ENCODE measurements at places on chromosomes 13 and 19. TPM values are rescaled to one million over a fixed set of nuclear protein-coding genes. Genes with fewer than 3 reads are reported as not detected.

GRCh38 chr13:46296115-46296822 is 84.5 kb downstream of the LRRC63 start:
- DNase-seq = no peak
- no peaks in the 10 kb centered on the region for H3K27me3 ChIP-seq
- H3K4me1 ChIP-seq = no peaks in the 10 kb centered on the region
- H3K36me3 ChIP-seq = no peaks in the 10 kb centered on the region
- no peak overlapping the region for H3K4me3 ChIP-seq
- no peak overlapping the region for H3K27ac ChIP-seq

GRCh38 chr13:49455007-49455398 is 10.9 kb downstream of the SETDB2 start:
- no peaks in the 10 kb centered on the region for H3K4me1 ChIP-seq
- H3K27me3 ChIP-seq = no peaks in the 10 kb centered on the region

The DPF1 gene
- total RNA-seq = 15.2 TPM

The ZIK1 gene
- total RNA-seq = 38.5 TPM

The SCEL gene
- not detected for total RNA-seq

DNA sequence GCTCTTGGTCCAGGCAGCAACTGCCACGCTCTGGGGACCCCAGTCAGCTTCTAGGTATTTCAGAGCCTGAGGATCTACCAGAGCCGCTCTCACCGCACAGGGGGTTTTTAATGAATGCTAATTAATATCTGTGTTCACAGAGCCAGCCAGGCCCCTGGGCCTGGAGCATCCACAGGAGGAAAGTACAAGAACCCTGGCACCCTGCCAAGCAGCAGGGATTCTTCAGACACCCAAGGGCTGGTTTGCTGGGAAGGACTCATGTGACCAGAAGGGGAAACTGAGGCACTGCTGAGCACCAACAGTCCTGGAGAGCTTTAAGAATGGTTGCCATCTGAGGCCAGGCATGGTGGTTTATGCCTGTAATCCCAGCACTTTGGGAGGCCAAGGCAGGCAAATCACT is 38.0 kb upstream of the ADGRE5 start:
- no peaks in the 10 kb centered on the region for H3K36me3 ChIP-seq
- no peaks in the 10 kb centered on the region for H3K4me1 ChIP-seq
- H3K4me3 ChIP-seq = no peak overlapping the region
- H3K27ac ChIP-seq = no peak overlapping the region

The KLK10 gene
- total RNA-seq = 4.5 TPM

The C1QTNF9 gene
- total RNA-seq = not detected

- no peak overlapping the region for H3K27ac ChIP-seq
- no peak for DNase-seq
- H3K4me1 ChIP-seq = no peaks in the 10 kb centered on the region
- H3K27me3 ChIP-seq = no peaks in the 10 kb centered on the region
Measured at GRCh38 chr13:31328549-31329235, 128.9 kb downstream of the B3GLCT start.

The CD33 gene
- total RNA-seq = not detected

GRCh38 chr13:72495681-72496080 is 231.7 kb downstream of the MZT1 start:
- DNase-seq = no peak
- H3K4me3 ChIP-seq = no peak overlapping the region
- H3K36me3 ChIP-seq = no peaks in the 10 kb centered on the region
- H3K4me1 ChIP-seq = no peaks in the 10 kb centered on the region

- no peaks in the 10 kb centered on the region for H3K27me3 ChIP-seq
- H3K4me1 ChIP-seq = no peaks in the 10 kb centered on the region
- H3K36me3 ChIP-seq = no peaks in the 10 kb centered on the region
- H3K27ac ChIP-seq = no peak overlapping the region
- no peak overlapping the region for H3K4me3 ChIP-seq
Measured at GRCh38 chr13:95354680-95355487, 53.6 kb upstream of the ABCC4 start.

The PALM gene
- 16.5 TPM for total RNA-seq

- H3K36me3 ChIP-seq = peaks cover 47% of the 10 kb centered on the region
- no peak for DNase-seq
- H3K4me3 ChIP-seq = no peak overlapping the region
- no peak overlapping the region for H3K27ac ChIP-seq
Measured at GRCh38 chr19:19653597-19654147, 9.8 kb downstream of the ATP13A1 start.

DNA sequence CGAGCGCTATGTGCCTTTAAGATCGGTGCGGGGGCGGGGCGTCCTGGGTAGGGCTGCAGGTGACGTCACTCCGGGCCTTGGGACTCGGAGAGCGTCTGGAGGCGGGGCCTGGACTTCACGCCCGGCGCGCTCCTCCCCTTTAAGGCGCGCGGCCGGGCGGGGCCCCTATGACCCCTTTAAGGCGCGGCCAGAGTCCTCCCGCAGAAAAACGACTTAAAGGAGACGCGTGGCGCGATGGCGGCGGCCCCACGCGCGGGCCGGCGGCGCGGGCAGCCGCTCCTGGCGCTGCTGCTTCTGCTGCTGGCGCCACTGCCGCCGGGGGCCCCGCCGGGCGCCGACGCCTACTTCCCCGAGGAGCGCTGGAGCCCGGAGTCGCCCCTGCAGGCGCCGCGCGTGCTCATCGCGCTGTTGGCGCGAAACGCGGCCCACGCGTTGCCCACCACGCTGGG is at the start of gene COLGALT1:
COLGALT1 (plus strand) TSS at position 170 of the 449 bp plus-strand sequence; CDS start at position 235, 65 bp downstream.
- peaks cover 7% of the 10 kb centered on the region for H3K4me1 ChIP-seq
- no peak within 1 kb of the TSS for H3K27ac ChIP-seq
- peak; percentile 80 for DNase-seq
- H3K27me3 ChIP-seq = peaks cover 5% of the 10 kb centered on the region

The GARIN5A gene
- 9.1 TPM for total RNA-seq

The PBX4 gene
- 3.4 TPM for total RNA-seq

DNA sequence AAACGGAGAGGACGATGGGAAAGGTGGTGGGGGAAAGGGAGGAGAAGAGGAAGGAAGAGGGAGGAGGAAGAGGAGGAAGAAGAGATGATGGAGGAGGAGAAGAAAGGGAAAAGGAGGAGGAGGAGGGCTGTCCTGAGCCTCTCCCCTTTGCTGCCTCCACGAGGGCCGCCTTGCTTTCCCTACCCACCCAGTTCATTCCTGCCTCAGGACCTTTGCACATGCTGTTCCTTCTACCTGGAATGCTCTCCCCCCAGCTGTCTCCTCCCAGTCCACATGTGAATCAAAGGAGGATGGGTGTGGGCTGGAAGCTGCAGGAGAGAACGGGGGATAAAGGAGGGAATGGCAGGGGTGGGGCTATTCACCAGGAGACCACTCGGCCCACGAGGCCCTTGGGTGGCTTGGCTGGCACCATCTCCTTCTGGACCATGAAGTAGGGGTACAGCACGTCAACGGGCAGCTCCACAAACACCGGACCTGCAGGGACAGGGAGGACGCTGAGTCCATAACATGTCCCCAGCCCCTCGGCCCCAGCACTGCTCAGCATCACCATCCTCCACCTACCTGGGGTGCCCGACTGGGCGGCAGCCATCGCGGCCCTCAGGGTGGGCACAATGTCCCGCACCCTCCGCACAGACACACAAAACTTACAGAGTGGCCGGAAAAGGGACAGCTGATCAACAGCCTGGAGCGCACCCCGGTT is 15.3 kb downstream of the SYDE1 start:
- H3K36me3 ChIP-seq = peaks cover 34% of the 10 kb centered on the region
- no peak for DNase-seq
- H3K27me3 ChIP-seq = no peaks in the 10 kb centered on the region
- no peak overlapping the region for H3K4me3 ChIP-seq
- H3K4me1 ChIP-seq = no peaks in the 10 kb centered on the region

DNA sequence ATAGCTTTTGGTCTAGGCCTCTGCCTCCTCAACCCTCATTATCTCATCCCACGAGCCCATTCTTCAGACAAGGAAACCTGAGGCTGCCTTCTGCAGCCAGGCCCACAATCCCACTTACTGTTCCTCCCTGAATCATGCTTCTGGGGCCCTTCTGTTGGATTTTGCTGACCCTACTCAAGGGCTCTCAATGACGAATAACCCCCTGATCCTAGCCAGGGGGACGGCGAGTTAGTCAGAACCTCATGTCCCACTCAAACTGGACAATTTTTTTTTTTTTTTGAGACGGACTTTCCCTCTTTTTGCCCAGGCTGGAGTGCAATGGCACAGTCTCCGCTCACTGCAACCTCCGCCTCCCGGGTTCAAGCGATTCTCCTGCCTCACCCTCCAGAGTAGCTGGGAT is 2.0 kb downstream of the CGB3 start:
- peaks cover 6% of the 10 kb centered on the region for H3K4me1 ChIP-seq
- no peak overlapping the region for H3K27ac ChIP-seq
- H3K4me3 ChIP-seq = no peak overlapping the region
- no peak for DNase-seq
- peaks cover 11% of the 10 kb centered on the region for H3K27me3 ChIP-seq

The ZNF835 gene
- total RNA-seq = 2.2 TPM

GRCh38 chr13:27110056-27110746 is 61.4 kb downstream of the USP12 start:
- no peak for DNase-seq
- H3K4me3 ChIP-seq = no peak overlapping the region
- H3K36me3 ChIP-seq = no peaks in the 10 kb centered on the region
- no peaks in the 10 kb centered on the region for H3K27me3 ChIP-seq

DNA sequence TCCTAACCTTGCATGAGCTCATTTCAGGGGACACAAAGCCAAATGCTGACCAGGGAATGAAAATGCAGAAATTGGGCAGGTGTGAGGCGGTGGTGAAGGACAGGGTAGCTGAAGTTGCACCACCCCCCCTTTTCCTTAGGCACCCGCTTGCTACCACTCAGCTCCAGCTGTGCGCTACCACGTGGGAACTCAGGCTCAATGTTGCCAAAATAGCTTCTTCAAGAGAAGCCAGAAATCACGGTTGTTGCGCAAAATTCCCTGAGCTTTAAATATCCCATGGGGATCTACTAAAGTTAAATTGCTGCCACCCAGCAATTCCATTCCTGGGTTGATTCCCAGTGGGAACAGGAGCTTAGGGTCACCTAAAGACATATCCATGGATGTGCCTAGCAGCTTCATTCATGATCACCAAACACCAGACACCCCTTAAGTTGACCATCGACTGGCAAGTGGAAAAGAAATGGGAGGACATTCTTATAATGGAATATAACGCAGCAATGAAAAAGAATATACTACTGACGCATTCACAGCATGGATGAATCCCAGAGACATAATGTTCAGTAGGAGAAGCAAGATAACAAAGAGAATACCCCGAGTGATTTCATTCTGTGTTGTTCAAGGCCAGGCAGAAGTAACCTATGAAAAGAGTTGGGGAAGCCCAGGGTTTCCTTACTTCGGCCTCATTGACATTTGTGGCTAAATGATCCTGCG is 12.8 kb upstream of the ADGRL1 start:
- no peaks in the 10 kb centered on the region for H3K27me3 ChIP-seq
- DNase-seq = no peak
- H3K4me3 ChIP-seq = no peak overlapping the region

The UNC13A gene
- 45.0 TPM for total RNA-seq

DNA sequence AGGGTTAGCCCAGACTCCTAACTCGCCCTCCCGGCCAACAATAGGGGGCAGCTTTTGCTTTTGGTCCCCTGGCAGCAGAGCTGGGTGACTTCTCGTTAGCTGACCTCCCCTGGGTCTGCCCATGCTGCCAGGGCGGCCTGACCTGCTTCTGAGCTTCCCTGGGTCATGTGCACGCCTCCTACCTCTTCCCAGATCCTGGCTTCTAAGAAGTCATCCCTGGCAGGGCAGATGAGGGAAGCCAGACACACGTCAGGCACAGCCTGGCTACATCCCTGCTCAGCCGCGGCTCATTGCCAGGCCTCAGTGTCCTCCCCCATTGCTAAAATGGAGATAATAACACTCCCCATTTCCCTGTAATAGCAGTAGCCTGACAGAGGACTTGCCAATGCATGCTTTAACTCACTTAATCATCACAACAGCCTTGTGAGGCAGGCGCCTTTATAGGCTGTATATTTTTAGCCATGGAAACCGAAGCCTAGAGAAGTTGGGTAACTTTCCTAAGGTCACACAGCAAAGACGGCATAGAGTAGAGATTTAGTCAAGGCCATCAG is 2.1 kb downstream of the KCNK6 start:
- H3K4me3 ChIP-seq = no peak overlapping the region
- peaks cover 3% of the 10 kb centered on the region for H3K36me3 ChIP-seq
- no peaks in the 10 kb centered on the region for H3K4me1 ChIP-seq
- no peaks in the 10 kb centered on the region for H3K27me3 ChIP-seq
- no peak overlapping the region for H3K27ac ChIP-seq

The CCL25 gene
- not detected for total RNA-seq

- H3K4me3 ChIP-seq = no peak overlapping the region
- no peak for DNase-seq
- no peaks in the 10 kb centered on the region for H3K27me3 ChIP-seq
- H3K27ac ChIP-seq = no peak overlapping the region
- H3K4me1 ChIP-seq = no peaks in the 10 kb centered on the region
- H3K36me3 ChIP-seq = no peaks in the 10 kb centered on the region
Measured at GRCh38 chr13:52929846-52930245, 81.4 kb upstream of the PCDH8 start.

DNA sequence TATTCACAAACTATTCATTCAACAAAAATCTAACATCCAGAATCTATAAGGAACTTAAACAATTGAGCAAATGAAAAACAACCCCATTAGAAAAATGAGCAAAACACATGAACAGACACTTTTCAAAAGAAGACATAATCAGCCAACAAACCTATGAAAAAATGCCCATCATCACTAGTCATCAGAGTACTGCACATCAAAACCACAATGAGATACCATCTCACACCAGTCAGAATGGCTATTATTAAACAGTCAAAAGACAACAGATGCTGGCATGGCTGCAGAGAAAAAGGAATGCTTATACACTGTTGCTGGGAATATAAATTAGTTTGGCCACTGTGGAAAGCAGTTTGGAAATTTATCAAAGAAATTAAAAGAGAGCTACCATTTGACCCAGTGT is 487.6 kb downstream of the GPC6 start:
- H3K27me3 ChIP-seq = no peaks in the 10 kb centered on the region
- H3K4me3 ChIP-seq = no peak overlapping the region
- no peak overlapping the region for H3K27ac ChIP-seq
- no peaks in the 10 kb centered on the region for H3K4me1 ChIP-seq
- H3K36me3 ChIP-seq = no peaks in the 10 kb centered on the region

- no peak overlapping the region for H3K4me3 ChIP-seq
- no peaks in the 10 kb centered on the region for H3K36me3 ChIP-seq
- no peaks in the 10 kb centered on the region for H3K27me3 ChIP-seq
- H3K4me1 ChIP-seq = peaks cover 4% of the 10 kb centered on the region
- no peak overlapping the region for H3K27ac ChIP-seq
- DNase-seq = no peak
Measured at GRCh38 chr13:112168761-112169160, 101.8 kb downstream of the SOX1 start.

- H3K4me3 ChIP-seq = no peak overlapping the region
- H3K27ac ChIP-seq = no peak overlapping the region
- no peaks in the 10 kb centered on the region for H3K27me3 ChIP-seq
- no peaks in the 10 kb centered on the region for H3K4me1 ChIP-seq
- DNase-seq = no peak
Measured at GRCh38 chr13:41502031-41502430, 44.7 kb downstream of the RGCC start.

The IFNL1 gene
- not detected for total RNA-seq

The SHISA7 gene
- total RNA-seq = 1.0 TPM

The EDNRB gene
- total RNA-seq = 67.6 TPM

The EBI3 gene
- 1.1 TPM for total RNA-seq

Data from H1 (cell line).